Hematopoietic multipotent progenitor cell treated with erythropoietin and hydrocortisone succinate and interleukin-3 and kit ligand, for 8 days (in vitro differentiated cells): ENCODE measurements at places on chromosomes 4 and X.

GRCh38 chr4:111154934-111155333, 532.1 kb upstream of the PITX2 start:
- DNase-seq: no peak

GRCh38 chrX:1392376-1393068, 609 bp upstream of the SLC25A6 start:
- DNase-seq: peak; percentile 64

DNA sequence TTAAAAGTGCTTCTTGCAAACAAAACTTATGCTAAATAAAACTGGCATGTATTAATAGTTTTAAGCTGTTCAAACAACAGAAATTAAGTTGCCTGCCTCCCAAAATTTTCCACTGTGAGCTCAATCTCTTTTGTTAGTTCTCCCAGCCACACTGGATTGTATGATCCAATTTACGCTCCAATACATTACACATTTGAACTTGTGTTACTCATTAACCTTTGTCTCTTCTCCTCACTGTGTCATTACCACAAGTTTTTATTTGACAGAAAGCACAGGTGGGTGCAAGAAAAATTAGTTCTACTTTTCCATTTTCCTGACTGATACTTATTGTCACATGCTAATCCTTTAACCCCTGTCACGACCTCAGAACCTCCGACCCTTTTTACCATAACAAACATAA, 55.5 kb downstream of the SHISA3 start:
- DNase-seq: no peak

- DNase-seq: no peak
Measured at GRCh38 chr4:7506119-7506518, 71.4 kb upstream of the PSAPL1 start.

DNA sequence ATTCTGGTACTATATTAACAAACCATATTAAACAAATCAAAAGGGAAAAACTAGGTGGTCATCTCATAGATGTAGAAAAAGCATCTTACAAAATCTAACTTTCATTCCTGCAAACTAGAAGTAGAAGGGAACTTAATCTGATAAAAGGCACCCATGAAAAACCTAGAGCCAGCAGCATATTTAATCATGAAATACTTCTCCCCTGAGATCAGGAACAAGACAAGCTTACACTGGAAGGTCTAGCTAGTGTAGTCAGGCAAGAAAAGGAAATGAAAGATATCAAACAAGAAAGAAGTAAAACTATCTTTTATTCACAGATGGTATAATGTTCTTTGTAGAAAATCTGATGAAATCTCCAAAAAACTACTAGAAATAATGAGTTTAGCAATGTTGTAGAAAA, 41.2 kb downstream of the ATP10D start:
- DNase-seq: no peak

GRCh38 chr4:2135083-2135482, 76.0 kb downstream of the NAT8L start:
- peak; percentile 44 for DNase-seq

- no peak for DNase-seq
Measured at GRCh38 chr4:105234582-105234981, 87.9 kb downstream of the TET2 start.

DNA sequence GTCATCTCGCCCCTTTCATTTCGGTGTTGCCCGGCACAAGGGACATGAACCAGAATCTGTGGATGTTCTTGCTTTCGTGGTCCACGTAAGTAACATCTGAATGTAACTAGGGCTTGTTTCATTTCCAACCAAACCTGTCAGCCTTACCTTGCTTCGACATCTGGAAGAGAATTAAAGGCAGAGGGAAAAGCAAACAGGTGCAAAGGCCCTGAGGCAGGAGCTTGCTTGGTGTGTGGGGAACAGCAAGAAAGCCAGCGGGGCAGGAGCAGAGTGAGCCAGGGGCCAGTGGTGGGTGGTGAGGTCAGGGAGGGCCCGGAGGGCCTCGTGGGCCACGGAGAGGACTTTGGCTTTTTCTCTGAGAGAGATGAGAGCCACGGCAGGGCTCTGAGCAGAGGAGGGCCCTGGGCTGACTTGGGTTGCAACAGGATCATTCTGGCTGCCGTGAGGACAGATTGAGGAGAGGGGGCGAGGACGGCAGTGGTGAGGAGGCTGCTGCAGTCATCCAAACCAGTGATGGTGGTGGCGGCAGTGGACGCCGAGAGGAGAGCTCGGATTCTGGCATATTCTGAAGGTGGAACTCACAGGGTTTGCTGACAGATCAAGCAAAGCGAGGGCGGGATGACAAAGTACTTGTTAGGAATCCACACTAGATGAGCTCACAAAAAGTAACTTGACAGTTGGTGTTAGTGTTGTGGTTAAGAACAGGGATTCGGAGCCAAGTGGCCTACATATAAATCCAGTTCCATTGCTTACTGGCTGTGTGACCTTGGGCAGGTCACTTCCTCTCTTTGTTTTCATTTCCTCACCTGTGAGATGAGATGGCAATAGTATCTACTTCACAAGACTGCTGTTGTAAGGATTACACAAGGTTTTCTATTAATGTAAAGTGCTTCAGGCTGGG, 6.8 kb upstream of the WDR13 start:
- DNase-seq: no peak

- DNase-seq: peak; percentile 24
Measured at GRCh38 chrX:27186671-27187070, 276.5 kb downstream of the PPP4R3C start.

GRCh38 chr4:88041626-88042025, 34.2 kb downstream of the PKD2 start:
- DNase-seq: no peak

DNA sequence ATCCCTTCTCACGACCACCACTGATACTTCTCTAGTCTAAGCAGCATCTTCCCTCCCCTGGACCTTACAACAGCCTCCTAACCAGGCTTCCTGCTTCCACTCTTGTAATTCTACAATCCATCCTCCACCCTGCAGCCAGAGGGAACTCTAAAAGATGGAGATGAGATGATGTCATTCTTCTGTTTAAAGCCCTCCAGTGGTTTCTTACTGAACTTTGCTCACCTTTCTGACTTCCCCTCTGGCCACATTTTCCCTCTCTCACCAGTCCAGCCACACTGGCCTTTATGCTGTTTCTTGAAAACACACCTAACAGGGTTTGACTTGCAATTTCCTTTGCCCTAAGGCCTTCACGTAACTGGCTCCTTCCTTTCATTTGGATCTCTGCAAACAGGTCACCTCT, 191.4 kb upstream of the NHS start:
- no peak for DNase-seq

DNA sequence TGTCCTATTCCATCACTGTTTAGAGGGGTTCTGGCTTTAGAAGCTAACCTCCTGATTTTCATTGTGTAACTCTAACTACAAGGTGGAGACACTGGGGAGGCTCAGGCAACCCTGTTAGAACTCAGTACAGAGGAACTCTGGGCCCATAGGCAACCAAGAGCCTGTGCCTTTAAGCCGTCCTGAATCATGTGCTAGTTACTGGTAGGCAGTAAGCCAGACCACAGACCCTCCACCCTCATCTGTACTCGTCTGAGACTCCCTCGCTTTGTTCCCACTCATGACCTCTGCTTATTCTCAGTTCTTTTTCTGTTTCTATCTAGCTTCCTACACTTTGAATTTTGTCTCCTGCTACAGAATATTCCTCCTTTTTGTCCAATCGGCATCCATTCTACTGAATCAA, 31.4 kb downstream of the TBC1D1 start:
- peak; percentile 16 for DNase-seq

DNA sequence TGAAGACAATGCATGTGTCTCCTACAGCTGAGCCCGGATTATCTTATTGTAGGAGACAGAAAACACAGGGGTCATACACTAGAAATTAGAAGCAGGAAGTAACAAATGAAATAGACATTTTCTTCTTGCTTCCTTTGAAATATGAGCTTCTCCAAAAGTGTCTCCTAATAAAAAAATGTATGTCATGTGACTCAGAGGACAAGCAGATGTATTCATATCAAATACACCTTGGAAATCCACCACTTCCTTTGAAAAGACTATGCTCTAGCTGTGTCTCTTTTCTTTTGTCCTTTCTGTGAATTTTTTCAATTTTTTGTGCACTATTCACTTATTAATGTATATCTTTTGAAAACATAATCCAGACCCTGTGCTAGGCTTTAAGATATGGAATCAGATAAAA, 1906.2 kb downstream of the C4orf33 start:
- no peak for DNase-seq

- no peak for DNase-seq
Measured at GRCh38 chr4:8364141-8364540, 76.4 kb downstream of the ACOX3 start.

GRCh38 chr4:168515222-168516011, 18.6 kb downstream of the PALLD start:
- no peak for DNase-seq

DNA sequence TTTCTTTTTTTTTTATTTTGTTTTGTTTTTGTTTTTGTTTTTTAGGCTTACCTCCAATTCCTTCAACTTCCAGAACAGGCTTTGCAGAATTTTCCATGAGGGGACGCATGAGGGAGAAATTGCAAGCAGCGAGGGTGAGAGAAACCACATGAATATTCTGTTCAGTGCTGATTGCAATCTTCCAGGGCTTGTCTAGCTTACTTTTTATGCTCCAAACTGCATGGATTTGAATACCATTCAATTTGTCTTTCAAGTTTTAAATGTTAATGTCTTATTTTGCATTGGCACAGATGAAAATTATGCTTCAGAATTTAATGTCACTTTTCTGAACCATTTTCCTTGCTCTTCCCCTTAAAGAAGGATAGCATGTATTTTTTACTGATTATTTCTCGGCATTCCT, 32.7 kb downstream of the CC2D2A start:
- DNase-seq: no peak

- peak; percentile 49 for DNase-seq
Measured at GRCh38 chr4:86359944-86360478, at the start of gene MAPK10. Gene MAPK10, minus strand, starts transcription at chr4:86360053.

DNA sequence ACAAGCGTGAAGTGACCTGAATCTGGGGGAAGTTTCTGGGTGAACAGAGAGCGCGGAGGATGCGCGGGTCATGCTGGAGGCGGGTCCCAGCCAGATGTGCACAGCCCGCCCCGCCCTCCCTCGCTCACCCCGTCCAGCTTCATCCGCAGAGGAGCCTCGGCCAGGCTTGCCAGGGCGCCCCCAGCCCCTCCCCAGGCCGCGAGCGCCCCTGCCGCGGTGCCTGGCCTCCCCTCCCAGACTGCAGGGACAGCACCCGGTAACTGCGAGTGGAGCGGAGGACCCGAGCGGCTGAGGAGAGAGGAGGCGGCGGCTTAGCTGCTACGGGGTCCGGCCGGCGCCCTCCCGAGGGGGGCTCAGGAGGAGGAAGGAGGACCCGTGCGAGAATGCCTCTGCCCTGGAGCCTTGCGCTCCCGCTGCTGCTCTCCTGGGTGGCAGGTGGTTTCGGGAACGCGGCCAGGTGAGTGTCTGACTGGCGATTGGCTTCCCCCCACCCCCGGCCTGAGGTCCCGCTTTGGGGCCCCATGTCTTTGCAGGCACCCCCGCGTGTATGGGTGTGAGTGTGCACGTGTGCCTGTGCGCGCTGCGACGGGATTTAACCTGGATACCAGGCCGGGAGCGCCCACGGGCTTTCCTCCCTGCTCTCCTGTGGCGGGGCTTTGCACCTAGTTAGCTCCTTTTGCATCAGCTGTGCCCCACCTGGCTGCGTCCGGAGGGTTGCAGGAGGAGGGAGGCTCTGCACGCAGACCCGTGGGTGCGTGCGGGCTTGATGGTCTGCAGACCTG, at the start of gene EGFL6:
Gene EGFL6, plus strand, starts transcription at position 123 of the 782 bp plus-strand sequence. Its CDS starts 261 bp downstream, at position 384.
- DNase-seq: no peak

DNA sequence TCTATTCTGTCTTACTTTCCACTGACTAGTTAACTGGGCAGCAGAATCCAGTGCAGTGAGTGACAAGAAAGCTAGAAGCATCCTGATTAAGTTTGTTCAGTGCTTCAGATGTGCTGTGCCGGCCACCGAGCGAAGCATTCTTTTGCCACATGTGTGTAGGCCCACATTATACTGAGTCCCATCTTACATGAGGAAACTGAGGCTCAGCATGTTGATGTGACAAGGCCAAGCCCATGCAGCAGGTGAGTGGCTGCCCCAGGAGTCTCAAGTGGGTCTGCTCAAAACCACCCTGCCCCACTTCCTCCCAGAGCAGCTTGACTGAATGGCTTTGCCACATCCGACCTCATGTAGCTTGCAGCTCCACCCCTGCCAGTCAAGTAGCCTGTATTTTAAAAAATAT, 50.5 kb downstream of the RHOH start:
- no peak for DNase-seq

DNA sequence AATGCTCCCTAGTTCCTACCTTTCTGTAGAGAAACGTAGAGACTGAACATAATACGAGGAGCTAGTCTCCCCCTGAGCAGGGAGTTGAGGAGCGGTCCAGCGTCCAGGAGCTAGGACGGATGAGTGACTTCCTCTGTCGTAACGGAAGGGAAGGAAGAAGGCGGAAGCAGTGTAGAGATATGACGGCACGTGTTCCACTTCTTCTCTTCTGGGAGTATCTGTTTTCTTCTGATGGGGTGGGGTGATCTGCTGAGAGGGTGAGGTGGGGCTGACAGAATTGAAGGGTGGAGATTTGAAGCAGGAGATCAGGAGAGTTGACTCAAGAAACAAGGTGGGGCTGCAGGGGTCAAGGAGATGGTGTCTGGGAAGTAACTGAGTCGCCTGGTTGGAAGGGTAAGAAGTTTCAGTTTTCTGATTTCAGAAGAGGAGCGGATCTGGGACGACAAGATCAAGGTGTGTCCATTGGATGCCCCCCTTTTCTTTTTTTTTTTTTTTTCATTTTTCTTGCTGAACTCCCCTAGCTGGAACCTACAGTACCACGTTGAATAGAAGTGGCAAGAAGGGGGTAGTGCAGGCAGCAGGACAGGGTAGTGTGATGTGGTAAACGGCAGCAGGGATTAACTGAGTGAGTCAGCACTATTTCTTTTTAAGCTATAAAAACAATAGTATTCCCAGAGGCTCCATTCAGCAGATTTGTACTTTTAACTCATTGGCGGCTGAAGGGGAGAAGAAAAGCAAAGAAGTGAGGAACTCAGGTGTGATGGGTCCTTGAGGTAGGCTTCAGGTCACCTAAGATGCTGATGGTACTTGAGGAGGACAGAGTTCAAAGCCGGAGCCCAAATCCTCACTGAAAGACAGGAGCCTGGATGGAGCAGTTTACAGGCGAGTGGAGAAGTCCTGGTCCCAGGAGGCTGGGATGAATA, 50.8 kb upstream of the SETD7 start:
- peak; percentile 48 for DNase-seq

DNA sequence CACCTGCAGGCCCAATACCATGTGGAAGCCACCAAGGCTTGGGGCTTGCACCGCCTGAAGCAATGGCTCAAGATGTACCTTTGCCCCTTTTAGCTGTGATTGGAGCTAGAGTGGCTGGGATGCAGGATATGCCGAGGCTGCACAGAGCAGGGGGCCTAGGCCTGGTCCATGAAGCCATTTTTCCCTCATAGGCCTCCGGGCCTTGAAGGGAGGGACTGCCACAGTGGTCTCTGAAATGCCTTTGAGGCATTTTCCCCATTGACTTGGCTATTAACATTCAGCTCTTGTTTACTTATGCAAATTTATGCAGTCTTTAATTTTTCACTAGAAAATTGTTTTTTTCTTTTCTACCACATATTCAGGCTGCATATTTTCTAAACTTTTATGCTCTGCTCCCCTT, 203.2 kb upstream of the HHIP start:
- DNase-seq: no peak

DNA sequence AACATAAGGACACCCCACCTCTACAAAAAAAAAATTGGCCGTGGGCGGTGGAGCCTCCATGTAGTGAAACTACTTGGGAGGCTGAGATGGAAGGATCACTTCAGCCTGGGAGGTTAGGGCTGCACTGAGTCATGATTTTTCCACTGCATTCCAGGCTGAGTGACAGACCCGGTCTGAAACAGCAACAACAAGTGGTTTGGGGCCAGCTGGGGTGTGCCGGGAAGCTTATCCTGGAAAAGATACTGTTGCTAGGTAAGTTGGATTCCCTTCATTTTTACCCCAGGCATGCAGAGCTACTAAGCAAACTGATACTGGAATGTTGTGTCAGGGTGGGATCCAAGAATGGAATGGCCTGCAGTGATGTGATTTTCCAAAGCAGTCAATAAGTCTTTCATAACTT, 57.0 kb downstream of the XAGE2 start:
- no peak for DNase-seq
